ENCODE measurements at places on chromosomes 1 and 21.

GRCh38 chr1:90862782-90863181 is 145.7 kb upstream of the BARHL2 start:
- no peak for DNase-seq

DNA sequence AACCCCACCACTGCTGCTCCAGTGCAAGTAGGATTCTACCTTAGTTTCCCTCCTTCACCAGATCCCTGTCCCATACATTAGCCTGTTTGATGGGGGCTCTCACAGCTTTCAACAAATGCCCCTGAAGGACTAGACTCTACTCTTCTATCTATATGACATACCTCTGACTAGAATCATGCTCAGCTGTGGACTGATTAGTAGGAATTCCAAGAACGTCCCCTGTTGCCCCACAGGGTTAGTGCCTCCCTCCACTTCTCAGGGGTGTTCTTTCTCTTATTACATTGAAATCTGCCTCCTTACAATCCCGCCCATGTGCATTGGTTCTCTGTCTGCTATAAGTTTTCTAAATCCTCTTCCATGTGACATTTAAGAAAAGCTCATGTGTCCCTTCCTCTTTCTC is 375.9 kb upstream of the DUSP10 start:
- DNase-seq: no peak

GRCh38 chr1:2170211-2170610 is 24.4 kb downstream of the FAAP20 start:
- no peak for DNase-seq

DNA sequence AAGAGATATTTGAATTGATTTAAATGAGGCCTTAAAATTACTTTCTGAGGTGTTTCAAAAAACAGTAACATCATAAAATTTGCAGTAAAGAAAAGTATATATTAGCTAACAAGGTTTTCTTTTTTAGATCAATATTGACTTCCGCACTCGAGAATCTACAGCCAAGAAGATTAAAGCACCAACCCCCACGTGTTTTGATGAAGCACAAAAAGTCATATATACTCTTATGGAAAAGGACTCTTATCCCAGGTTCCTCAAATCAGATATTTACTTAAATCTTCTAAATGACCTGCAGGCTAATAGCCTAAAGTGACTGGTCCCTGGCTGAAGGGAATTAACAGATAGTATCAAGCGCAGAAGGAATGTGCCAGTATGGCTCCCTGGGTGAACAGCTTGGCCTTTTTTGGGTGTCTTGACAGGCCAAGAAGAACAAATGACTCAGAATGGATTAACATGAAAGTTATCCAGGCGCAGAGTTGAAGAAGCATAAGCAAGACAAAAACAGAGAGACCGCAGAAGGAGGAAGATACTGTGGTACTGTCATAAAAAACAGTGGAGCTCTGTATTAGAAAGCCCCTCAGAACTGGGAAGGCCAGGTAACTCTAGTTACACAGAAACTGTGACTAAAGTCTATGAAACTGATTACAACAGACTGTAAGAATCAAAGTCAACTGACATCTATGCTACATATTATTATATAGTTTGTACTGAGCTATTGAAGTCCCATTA is 3.6 kb downstream of the RGS1 start:
- DNase-seq: no peak

- DNase-seq: no peak
Measured at GRCh38 chr1:170623171-170623570, 40.8 kb upstream of the PRRX1 start.

GRCh38 chr1:229574679-229575442 is 16.4 kb upstream of the ABCB10 start:
- DNase-seq: no peak

All from stimulated activated CD8-positive, alpha-beta memory T cell treated with anti-CD3 and anti-CD28 coated beads, Interleukin-7, amount 100 ng/mL, for 1 hour (primary cell).